ENCODE measurements at places on chromosomes 2 and 18.

DNA sequence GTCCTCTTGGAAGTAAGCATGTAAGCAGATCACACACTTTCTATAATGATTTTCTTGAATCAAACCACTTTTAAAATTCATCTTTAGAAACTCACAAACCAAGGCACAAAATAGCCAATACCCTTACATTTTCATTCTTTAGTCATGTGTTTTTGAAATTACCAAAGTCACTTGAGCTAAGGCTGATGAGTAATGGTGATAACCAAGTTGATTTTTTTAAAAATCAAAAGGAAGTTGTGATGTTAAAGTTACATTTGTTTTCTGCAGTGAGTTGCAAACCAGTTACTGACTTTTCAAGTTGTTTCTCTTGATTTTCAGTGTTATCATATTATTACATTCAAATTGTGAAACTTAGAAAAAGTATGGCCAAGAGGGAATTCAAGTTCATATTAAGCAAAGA lies 21.5 kb upstream of the IL18RAP start:
- DNase-seq = no peak

DNA sequence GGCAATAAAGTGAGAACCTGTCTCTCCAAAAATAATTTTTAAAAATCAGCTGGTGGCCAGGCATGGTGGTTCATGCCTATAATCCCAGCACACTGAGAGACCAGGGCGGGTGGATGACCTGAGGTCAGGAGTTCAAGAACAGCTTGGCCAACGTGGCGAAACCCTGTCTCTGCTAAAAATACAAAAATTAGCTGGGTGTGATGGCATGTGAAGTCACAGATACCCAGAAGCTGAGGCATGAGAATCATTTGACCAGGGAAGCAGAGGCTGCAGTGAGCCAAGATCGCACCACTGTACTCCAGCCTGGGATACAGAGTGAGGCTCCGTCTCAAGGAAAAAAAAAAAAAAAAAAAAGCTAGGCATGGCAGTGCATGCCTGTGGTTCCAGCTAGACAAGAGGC lies 7.4 kb upstream of the GPR75 start:
- no peak for DNase-seq

DNA sequence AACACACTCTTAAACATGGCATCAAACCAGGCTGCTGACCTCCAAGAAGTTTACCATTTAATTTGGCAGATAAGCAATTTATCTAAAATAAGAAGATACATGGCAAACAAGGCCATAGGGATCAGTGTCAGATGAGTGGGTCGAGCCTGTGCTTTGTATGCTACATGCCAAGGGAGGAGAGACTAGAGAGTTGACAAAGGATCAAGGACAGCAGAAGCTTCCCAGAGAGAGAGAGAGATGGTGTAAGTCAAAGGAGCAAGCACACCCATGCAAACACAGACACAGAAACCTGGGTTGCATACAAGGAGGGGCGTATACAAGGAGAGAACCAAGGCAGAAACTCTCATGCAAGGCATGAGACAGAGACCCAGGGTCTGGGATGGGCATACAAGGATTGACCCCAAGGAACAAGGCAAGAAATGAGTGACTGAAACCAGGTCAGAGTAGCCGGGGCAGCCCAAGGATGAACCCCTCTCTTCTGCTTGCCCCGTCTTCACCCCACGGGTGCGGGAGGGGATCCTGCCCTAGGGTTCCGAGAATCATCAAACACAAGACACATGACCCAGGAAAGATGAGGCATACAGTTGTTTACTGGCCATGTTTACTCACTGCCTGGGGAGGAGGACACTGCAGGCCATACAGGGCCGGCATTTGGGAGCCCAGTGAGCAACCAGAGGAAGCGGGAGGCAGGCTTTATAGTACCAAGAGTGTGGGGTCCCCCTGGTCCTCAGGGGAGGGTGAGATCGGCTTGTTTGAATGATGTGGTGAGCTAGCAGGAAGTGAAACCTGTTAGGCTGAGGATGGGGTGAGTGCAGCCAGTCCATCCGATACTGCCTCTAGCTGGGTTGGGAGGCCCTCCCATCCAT lies 529.2 kb upstream of the ID2 start:
- DNase-seq = no peak

DNA sequence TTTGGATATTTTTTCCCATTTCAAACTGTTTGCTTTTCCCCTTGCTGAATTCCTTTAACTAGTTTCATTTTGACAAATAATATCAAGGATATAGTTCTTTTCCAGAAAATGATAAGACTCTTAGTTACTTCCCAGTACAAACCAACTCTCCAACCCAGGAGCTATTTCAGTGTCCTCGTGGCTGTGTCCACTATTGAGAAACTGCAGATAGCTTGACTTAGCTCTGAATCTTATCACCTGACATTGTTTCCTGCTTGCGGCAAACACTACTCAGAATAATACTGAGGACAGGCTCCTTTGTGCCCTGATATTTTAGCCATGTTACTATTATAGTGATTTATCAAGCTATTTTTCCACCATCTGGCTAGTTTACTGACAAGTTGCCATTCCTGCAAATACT lies 74.6 kb downstream of the KLF7 start:
- DNase-seq = no peak

DNA sequence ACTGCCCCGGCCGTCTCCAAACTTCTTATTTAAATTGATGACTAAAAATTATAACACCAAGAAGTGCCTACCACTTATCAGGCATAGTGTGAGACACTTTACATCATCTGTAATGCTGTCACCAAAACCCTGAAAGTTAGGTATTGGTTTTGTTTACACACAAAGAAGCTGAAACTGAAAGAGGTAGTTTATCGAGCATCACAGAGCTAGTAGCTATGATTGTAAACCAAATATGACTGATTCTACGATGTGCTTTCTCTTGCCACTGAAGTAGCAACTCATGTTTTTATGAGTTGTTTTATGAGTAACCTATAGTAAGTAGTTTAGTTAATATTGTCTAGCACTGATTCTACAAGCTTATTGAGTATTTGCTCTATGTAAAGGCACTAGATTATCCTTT lies 31.5 kb downstream of the DYNC1I2 start:
- DNase-seq = no peak

GRCh38 chr2:27138111-27138510 lies 1.1 kb downstream of the PRR30 start:
- DNase-seq = no peak

GRCh38 chr18:26459340-26459739 lies 89.0 kb downstream of the KCTD1 start:
- no peak for DNase-seq

- DNase-seq = no peak
Observed at GRCh38 chr2:236167297-236168109, 683 bp downstream of the GBX2 start.

GRCh38 chr2:30233271-30234009 lies 2.1 kb downstream of the LBH start:
- DNase-seq = no peak

DNA sequence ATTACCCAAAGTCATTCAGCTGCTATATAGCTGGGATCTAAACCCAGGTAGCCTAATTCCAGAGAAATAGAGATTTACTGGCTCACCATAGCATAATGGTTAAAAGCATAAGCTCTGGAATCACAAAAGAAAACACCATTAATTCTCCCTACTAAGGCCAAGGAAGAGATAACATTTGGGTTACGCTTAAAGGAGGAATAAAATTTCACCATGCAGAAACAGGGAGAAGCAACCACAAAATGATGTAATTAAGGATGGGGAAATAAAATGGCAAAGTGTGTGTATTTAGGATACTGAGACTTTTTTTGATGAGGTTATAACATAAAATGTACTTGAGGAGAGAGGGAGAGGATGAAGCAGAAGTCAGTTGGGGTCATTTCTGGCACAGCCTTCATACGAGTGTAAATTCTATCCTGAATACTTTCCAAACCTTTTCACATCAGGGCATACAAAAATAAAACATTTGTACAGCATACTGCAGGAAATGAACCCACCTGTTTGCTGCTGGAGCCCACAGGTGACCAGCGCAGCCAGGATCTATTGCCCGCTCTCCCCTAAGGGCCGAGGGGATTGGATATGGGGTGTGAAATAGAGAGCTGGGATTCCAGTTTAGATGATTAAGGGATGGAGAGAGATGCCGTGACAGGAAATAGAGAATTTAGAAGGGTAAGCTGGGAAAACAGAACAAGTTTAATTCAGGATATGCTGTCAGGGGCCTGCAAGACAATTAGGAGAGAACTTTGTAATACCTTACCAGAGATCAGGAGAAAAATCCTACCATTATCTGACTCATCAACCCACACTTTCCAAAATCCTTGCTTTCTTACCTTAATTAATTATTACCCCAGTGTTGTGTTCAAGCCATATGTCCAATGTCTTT lies 43.8 kb upstream of the SERTAD2 start:
- no peak for DNase-seq

- no peak for DNase-seq
Observed at GRCh38 chr18:64436111-64436510, 287.2 kb upstream of the LINC00305 start.

All from femur (tissue), 1 donor.